ENCODE measurements at places on chromosomes 16 and 17. TPM values are rescaled to one million over a fixed set of nuclear protein-coding genes. Genes with fewer than 3 reads are reported as not detected.

The TPSG1 gene
- not detected for total RNA-seq

The MYH13 gene
- total RNA-seq, result not detected

The BBS2 gene
- total RNA-seq, result 43.9 TPM

The GPR142 gene
- total RNA-seq, result not detected

The KRTAP4-9 gene
- total RNA-seq, result not detected

Measured in endothelial cell of coronary artery (primary cell).